NCI-H345 (cell line): ENCODE measurements at places on chromosomes 2 and 18.

GRCh38 chr18:10011751-10012150 lies 97.9 kb downstream of the VAPA start:
- no peak for DNase-seq

- DNase-seq: no peak
These were observed 47.9 kb upstream of the FAM171B start for GRCh38 chr2:186645999-186646398.

- DNase-seq: no peak
These were observed 456.9 kb downstream of the ARHGAP15 start for GRCh38 chr2:143586119-143586518.

DNA sequence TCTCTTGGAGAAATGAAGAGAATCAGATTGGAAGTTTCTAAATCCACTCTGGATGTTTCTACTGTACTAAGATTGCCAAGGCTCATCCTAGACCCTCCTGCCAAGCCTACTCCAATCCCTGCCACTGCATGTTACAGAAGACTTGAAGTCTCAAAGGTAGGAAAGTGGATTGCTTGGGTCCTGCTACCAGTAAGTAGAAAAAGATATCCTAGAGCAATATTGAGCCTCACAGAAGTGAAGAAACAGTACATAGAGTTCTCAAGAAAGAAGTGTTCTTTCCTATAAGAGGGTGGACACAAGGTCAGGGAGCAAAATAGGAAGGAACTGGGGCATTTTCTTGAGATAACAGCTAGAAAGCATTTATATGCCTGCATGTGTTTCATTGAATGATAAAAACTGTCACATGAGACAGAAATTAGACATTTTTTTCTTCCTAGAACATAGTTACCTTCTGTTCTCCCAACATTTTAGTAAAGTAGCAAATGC lies 232.9 kb downstream of the RBM43 start:
- DNase-seq: no peak

DNA sequence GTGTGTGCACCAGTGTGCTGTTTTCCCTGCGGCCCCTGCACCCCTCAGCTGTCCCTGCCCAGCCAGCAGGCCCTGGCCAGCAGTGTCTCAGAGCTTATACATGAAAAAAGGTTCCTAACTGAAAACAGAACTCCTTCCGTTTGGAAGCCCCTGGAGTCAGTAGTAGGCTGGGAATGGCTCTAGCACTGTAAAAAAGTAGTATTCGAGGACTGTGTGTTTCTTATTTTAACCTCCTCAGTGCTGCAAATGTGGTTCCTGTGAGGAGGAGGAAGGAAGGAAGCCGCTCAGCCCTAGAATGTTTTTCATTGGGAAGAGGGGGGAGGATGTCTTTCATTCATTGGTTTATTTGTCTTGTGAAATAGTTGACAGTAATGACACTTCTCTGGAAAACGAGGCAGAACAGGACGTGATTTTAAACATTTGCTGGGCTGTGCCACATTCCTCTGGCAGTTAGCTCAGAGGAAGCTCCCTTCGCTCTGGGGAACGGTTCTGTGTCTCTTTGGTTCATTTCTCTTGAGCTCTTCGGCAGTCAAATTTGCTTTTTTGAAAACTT lies 103.5 kb downstream of the SPTBN1 start:
- DNase-seq: no peak

DNA sequence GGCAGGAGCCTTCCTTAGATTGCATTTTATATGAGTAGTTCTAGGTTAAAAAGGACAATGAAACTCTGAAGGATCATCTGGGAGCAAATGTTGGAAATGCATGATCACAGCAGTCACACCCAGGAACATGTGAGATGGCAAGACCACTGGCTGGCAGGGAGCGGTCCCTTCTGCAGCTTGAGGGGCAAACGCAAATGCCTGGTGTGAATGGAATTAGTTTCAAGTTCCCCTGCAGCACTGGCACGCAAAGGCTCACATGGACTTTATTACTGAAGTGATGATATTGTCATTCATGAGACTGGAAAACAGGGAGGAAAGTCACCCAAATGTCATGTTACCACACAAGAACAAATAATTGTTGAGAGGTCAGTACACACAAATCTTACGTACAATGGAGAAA lies 223.3 kb downstream of the FBXO15 start:
- no peak for DNase-seq

- no peak for DNase-seq
These were observed 8.3 kb upstream of the DNAH7 start for GRCh38 chr2:196076778-196077568.

DNA sequence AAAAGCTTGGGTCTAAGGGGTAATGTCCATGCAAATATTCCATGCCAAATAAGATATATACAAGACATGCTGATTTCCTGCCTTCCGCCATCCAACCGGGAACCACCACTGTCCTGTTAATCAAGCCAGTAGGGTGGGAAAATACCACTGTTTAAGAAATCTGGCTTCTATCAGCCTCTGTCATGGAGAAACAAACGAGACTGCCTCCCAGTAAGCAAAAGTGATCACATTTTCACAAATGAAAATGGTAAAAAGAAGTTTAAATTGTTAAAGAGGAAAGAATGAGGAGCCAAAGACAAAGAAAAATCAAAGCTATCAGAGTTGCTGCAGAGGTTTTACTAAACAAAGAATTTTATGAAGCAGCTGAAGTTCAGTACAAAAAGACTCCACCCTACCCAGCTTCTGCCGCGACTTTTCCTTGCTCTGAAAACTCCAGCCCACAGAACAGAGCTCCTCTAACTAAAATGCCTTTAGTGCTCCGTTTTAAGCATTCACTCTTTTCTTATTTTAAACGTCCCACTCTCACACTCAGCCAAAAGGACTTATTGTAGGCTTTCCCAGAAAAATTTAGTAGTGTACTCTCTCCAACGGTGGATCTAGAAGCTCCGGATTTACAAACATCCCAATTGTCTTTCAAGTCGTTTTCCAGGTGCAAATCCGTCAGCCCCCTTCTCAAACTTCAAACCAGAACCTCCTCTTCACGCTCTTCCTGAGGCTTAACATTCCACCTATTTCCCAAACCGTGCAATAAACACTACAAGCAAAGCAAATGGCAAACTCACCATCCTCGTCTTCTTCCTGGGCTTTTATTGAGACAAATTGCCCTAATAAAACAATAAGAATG lies 613 bp downstream of the COL5A2 start:
- DNase-seq: no peak

DNA sequence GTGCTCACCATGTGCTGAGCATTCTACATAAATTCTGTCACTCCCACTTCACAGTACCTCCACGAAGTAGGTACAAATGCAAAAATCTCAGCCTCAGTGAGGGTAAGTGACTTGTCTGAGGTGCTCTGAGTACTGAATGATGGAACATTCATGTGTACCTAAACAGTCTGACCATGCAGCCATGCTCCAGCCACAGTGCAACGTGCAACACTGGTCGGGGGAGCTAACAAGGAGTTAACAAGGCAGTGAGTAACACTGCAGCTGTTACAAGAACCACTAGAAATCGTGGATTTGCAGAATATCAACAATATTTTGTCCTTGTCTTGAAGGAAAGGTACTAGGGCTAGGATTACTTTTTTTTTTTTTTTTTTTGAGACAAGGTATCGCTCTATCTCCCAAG lies 36.6 kb upstream of the NDUFV2 start:
- no peak for DNase-seq

- no peak for DNase-seq
These were observed 708 bp upstream of the RIF1 start for GRCh38 chr2:151408788-151409600.

GRCh38 chr2:165839610-165840009 lies 45.6 kb upstream of the GALNT3 start:
- DNase-seq: no peak

GRCh38 chr2:24515335-24515734 lies 24.3 kb downstream of the NCOA1 start:
- DNase-seq: no peak

DNA sequence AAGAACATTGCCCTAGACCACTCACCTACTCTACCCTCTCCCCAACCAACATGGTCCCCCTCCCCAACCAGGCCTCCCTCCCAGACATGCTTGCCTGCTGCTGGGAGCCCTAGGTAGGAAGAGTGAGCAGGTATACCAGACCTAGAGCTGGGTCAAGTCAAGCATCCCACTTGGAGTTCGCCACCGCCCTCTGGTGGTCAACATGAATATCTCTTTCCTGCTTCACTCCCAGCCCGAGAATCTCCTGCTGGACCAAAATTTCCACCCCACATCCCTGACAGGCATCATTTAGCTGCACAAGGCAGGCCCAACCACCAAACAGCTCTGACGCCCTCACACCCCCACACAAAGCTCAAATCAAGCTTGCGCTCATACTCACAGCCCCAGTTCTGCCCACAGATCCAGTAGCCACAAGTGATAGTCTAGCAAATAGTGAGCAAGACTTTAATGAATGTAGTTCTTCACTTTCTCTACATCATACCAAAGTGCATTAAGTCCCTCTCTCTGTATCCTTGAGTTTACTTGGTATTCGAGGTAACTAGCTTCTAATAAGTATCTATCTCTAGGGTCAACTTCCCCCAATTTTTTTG lies 116.0 kb downstream of the TNS1 start:
- DNase-seq: peak; percentile 79

DNA sequence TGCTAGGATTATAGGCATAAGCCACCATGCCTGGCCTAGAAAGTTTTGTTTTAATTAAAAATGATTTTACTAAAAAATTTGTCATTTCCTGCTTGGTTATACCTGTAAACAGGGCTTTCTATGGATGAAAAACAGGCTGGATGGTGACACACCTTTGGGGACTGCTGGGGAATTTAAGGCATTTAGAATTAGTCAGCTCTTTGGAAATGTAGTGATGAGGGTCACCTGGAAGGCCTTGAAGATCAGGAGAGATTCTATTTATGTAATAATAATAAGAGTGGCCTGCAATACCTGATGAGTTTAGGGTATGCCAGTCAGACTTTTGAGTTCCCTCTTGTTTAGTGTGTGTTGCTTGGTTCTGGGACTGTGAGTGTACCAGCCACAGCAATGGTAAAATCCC lies 51.1 kb downstream of the RALBP1 start:
- DNase-seq: no peak

DNA sequence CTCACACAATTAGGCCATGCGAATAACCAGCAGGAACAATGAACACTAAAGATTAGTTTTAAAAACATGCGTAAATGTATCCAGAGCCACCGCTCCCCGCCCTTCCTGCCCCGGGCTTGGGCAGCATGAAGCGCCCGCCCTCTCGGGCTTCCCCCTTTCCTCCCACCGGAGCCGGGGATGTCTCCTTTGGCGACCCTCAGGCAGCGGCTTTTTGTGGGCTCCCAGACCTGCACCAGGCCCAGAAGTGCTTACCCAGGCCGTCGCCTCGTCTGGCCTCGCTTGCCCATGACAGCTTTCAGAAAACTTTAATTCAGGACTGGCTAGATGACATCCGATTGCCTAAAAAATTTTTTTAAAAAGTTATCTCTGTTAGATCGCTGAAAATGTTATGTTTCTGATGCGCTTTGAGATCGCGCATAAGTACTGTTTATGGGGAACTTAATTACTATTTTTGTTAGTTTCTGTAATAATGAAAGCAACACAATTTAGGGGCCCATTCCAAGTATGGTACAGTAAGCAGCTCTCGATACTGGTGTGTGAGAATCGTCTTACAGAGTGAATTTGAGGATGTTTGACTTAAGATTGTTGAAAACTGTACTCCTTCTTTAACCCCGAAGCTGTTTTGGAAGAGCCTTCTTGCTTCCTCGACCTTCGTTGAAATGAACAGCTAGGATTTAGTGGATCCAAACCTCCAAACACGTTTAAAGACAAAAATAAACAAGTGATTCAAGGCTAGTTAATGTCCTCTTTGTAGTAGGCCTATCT lies 1.1 kb downstream of the MAP3K20 start:
- DNase-seq: no peak

- no peak for DNase-seq
These were observed 105.6 kb upstream of the FHL2 start for GRCh38 chr2:105504459-105504858.

DNA sequence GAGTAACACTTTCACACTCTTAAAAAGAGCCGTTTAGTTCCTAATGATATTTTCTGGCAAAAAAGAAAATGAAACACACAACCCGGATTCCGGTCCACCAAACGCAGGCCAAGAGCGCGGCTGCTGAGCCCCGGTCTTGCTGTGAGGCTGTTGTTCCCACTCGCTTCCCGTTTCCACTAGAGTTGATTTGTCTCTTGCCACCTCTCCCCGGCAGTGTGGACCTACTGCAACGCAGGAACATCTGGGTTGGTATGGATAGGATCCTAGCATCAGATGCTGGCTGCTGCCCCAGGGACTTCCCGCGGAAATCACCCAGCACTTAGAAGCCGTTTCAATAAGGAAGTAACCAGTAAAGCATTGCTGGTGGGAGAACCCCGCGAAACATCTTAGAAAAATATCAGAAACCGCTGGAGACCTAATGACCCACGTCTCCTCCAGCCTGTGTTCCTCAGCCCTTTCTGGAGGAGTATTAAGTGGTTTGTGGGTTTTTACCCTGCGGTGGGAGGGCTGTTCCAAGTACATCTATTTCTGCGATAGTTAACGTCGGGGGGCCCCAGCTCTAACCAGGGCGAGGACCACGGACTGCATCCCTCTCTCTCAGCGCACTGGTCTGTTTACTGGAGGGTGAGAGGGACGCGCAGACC lies 939 bp downstream of the DOCK10 start:
- no peak for DNase-seq

DNA sequence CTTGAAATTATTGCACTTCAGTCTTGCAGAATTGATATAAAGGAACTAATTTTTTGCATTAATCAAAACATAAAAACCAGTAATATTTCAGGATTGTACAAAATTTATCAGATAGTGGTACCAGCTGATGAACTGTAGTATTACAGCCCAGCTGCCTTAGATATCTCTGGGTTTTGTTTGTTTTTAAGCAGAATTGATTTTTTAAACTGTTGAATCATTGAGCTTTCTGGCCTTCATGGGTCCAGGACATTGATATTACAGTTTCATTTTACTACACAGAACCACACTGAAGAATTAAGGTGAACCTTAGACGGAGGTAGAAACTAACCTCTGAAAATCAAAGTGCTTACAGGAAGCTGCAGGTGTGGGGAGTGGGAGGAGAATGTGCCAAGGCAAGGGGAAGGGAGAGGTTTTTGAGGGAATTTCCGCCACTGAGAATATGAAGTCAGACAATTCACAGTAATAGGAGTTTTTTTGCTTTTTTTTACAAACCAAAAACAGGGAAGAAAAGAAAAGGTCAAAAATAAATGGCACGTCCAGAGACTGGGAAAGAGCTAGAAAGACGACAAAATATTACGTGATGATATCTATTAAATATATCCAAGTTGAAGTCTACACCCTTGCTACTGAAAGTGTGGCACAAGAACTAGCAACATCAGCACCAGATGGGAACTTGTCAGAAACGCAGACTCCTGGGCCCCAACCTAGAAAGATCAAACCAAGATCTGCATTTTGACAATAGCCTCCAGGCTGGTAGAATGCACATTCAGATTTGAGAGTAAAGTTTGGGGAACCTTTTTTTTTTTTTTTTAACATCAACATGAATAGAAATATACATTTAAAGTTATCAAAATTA lies 40.8 kb upstream of the SPAG16 start:
- no peak for DNase-seq

GRCh38 chr2:68127358-68128242 lies 30.1 kb upstream of the PNO1 start:
- DNase-seq: no peak
